ENCODE measurements at places on chromosomes 2 and 18.

GRCh38 chr2:5661362-5661761 is 30.8 kb upstream of the SOX11 start:
- no peak for DNase-seq

GRCh38 chr2:98693477-98693876 is 37.5 kb downstream of the MGAT4A start:
- no peak for DNase-seq

- no peak for DNase-seq
Measured at GRCh38 chr18:49055754-49056172, 105.0 kb upstream of the SMAD7 start.

- DNase-seq = no peak
Measured at GRCh38 chr2:183614799-183615435, 490.7 kb downstream of the NUP35 start.

- no peak for DNase-seq
Measured at GRCh38 chr2:187419808-187420207, 28.2 kb downstream of the CALCRL start.

DNA sequence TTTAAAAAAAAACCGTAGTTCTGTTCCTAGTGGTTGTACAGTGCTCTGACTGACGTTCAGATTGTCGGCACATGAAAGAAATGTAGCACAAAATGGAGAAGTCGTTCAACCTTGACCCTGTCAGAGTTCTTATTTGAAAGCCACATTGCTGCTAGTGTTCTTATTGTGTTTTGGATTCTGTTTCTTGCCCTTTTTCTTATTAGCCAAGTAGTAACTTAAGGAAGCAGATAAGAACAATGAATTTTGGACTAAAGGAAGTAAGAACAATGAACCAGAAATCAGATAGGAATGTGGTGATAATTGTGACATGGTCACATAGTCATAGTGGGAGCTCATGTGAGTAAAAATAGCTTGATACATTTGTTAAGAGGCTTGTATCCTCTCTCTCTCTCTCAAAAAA is 45.9 kb downstream of the RPIA start:
- DNase-seq = no peak
